Uterus (tissue), 4 donors: ENCODE measurements at places on chromosomes 7 and 10.

GRCh38 chr10:80072584-80072983, 5.9 kb upstream of the TMEM254 start:
- DNase-seq: no peak

- no peak for DNase-seq
Measured at GRCh38 chr7:48298779-48299178, 127.5 kb downstream of the ABCA13 start.

GRCh38 chr7:106127984-106128780, 16.1 kb upstream of the SYPL1 start:
- DNase-seq: no peak

DNA sequence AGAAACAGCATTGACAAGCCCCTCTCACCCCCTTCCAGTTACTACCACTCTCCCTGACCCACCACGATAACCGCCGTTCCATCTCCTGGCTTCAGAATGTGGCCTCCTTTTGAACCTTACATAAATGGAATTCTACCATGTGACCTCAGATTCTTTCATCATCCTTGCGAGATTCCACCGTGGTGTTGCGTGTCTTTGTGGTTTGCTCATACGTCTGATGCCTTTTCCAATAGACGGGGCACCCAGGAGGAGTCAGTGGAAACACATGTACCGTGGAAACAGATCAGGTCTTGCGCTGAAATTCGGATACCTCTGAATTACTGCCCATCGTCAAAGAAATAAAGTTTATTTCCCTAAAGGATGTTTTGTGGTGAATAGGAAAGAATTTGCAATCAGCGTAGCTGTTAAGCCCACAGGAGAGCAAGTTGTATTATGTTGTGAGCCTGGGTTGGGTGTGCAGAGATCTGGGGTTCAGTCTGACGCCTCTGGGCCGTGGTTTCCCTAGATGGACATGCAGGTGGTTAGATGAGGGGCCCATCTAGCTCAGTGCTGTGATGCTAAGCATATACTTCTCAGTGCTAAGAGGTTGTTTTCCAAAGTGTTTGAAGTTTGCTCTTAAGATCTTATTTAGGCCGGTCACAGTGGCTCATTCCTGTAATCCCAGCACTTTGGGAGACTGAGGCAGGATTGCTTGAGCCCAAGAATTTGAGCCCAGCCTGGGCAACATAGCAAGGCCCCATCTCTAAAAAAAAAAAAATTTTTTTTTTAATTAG, 29.1 kb downstream of the GTF2IRD1 start:
- peak; percentile 35 for DNase-seq

- DNase-seq: no peak
Measured at GRCh38 chr7:69739190-69739589, 140.9 kb downstream of the AUTS2 start.
